NCI-H460 (cell line): ENCODE measurements at places on chromosomes 1 and 21. TPM values are rescaled to one million over a fixed set of nuclear protein-coding genes. Genes with fewer than 3 reads are reported as not detected.

NGF gene
- 0.66 and 1.6 TPM in 2 replicates for total RNA-seq

DNA sequence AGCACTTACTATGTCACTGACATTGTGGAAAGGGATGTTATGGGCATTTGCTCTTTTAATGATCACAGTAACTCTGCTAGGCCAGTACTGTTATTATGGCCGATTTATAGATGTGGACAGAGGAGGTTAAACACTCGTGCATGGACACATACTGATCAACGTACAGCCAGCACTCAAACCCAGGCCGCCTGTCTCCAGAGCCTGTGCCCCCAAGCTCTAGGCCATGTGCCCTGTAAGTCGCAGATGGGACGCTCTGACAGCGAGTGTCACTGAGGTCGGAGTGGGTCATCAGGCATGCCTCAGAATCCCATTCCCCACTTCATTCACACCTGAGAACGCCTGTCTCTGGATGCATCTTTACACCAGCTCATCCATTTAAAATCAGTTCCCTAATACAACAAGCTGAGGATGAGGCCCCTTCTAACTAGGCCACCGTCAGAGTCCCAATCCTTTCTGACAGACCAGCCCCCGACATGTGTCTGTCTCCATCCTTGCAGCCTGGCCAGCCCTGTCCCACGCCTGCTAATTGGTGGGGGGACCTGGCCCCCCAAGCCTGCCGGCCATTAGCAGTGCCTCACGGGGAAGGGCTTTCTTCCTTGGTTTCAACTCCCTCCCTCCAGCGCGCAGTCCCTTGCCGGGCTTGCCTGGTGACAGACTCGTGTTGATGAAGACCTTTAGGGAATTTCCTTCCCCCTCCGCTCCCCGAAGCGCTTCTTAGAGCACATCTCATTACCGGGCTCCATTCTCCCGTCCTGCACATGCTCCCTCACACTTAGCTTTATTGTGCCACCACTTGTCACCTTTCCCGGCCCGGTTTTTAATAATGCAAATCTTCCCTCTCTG lies 436.8 kb downstream of the KIF26B start:
- no peak for DNase-seq

MNDA gene
- not detected in 2 replicates for total RNA-seq

DNA sequence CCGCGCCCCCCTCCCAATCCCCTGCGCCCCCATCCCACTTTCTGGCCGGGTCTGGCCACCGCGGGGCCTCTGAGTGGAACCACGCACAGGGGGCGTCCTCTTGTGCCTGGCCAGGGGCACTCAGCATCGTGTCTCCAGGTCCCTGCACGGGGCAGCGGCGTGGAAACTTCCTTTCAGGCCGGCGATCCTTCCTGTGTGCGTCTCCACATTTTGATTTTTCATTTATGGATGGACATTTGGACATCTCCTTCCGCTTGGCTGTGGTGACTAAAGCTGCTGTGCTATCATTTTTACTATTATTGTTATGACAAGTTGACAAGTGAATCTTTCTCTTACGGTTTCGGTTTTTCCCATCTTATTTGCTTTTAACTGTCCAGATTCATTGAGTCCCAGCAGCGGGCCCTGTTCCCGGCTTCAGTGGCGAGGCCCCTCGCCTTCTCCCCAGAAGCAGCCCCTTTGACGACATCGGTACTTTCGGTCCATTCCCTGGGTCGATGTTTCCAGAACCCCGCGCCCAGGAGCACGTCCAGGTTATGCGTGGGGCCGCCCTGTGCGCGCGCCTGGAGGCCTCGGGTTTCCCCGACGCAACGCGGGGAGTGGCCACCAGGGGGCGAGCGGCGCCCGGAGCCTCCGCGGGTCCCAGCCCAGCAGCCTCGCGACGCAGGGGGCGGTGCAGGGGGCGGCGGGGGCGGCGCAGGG lies 12.4 kb upstream of the SLC19A1 start:
- DNase-seq, result peak; percentile 53

NLRP3 gene
- not detected in 2 replicates for total RNA-seq

MIA3 gene
- total RNA-seq, result 37.0 and 47.1 TPM in 2 replicates

GRCh38 chr1:220791956-220792355 lies 5.2 kb downstream of the MTARC1 start:
- DNase-seq, result no peak

DNA sequence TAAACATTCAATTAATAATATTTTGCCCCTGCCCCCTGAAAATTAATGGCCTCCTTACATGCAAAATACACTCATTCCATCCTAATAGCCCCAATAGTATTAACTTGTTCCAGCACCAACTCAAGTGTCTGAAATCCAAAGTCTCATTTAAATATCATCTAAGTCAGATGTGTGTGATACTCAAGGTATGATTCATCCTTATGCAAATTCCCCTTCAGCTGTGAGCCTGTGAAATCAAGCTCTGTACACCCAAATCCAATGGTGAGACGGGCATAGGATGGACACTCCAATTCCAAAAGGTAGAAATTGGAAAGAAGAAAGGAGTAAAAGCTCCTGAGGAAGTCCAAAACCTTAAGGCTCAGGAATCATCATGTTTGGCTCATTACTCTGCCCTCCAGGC lies 83.5 kb downstream of the HHAT start:
- DNase-seq, result no peak

DNA sequence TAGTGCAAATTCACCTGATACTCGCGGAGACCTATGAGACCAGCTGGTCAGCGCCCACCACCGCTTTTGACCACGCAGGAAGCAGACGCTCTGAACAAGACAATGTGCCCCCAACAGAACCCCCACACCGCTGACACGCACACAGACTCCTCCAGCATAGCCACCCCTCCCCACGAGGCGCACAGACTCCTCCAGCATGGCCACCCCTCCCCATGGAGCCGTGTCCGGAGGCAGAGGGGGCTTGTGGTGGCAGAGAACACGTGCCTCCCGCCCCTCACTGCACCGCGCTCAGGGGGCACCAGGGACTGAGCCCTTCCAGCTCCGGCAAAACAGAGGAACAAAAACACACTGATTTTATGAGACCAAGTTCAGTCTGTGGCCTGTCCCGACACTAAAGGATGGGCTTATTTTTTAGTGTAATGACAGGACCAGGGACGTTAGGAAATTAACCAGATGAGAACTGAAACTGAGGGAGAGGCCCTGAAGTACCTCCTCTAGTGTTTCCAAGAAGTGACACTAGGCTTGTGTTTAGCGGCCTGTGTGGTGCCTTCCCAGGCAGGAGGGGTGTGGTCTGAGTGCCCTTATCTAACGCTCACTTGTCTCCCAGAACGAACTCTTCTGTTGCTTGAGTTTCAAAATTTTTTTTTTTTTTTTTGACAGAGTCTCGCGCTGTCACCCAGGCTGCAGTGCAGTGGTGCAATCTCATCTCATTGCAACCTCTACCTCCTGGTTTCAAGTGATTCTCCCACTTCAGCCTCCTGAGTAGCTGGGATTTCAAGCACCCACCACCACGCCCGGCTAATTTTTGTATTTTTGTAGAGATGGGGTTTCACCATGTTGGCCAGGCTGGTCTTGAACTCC lies 10.0 kb upstream of the AGPAT3 start:
- DNase-seq, result no peak

GGPS1 gene
- 75.6 and 80.4 TPM in 2 replicates for total RNA-seq

GRCh38 chr1:18100491-18101063 lies 7.0 kb upstream of the IGSF21 start:
- peak; percentile 38 for DNase-seq

- DNase-seq, result no peak
These were observed 9.8 kb downstream of the RGS18 start for GRCh38 chr1:192167911-192168700.

DNA sequence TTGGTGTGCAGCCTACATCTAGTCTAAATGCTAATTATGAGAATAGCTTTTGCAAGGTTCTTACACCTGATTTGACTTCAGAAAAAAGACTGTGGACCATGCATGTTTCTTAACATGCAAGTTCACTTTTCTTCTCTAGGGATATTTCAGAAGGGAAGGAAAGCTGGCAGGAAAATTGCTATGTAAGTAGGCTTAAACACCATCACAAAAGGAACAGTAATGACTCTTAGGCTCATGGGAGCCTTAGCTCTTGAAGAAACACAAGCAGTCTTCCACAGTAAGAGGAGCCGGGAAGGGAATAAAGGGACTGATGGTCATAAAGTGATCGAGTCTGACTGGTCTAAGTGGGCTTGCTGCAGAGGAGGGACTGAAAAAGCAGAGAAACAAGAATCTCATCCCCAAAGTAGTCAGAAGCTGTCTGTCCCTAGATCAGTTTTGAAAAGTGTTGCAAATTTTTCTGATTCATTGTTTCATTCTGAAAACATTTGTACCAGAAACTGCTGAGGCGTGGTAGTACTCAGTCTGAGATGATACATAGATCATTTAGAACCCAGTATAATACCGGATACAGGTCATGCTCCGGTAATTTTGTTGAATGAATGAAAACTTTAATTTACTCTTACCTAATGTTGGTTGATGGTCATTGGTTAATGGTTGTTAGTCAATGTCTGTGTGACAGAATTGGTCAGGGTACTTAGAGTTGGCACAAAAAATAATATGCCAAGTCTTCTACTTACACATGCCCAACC lies 40.9 kb downstream of the SMYD2 start:
- DNase-seq, result no peak

DNA sequence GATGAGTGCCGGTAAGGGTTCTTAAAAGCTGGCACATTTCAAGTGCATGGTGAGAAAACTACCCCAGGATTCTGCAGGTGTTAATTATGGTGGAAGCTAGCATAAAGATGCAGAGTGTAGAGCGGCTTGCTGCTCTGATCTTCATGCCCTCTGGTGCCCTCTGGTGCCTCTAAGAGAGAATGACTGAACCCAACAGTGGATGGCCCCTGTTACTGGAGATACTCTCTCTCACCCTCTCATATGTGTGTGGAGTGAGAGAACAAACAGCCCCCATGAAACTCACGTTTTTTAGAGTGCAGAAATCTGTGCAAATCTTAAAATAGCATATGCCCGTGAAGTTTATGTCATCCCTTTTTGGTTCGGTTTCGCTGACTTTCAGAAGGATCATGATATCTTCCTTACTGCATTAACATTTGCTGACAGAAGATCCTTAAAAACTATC lies 90.0 kb downstream of the GRIK1 start:
- DNase-seq, result peak; percentile 54

FCAMR gene
- total RNA-seq, result not detected in 2 replicates

DNA sequence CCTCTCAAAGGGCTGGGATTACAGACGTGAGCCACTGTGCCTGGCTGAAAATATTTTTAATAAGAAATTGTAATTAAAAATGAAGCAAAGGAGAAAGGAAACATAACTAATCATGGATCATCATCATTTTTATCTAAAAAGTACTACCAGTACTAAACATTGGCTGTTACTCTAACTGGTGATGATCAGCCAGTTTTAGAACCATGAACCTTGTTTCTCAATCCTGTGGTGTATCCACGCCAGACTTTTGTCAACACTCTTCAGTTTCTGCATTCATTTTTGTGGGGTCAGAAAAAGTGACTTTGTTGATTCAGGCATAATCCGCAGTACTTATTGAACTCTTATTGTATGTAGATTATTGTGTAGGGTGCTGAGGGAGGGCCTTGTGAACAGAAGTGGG lies 52.3 kb downstream of the VPS13D start:
- no peak for DNase-seq

LORICRIN gene
- not detected in 2 replicates for total RNA-seq

DNA sequence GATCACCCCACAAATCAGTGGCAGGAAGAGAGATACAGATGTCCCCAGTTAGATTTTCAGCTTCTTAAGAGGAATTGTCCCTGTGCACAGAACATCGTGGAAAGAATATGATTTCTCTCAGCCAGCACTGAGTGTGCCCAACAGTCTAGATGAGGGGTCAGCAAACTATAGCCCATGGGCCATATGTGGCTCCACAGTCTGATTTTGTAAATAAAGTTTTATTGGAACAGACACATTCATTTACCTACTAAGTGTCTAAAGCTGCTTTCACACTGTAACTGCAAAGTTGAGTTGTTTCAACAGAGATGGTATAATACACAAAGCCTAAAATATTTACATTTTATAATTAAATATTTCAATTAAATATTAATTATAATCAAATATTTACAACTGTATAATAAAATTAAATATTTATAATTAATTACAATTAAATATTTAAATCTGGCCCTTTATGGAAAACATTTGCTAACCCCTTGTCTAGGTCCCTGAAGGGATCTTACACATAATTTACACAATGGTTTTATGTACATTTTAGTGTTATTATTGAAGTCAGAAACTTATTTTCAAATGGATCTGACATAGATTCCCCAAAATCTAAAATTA lies 407.6 kb downstream of the PTPRU start:
- DNase-seq, result no peak

- no peak for DNase-seq
These were observed 3.9 kb downstream of the S100A9 start for GRCh38 chr1:153361480-153362109.

DNA sequence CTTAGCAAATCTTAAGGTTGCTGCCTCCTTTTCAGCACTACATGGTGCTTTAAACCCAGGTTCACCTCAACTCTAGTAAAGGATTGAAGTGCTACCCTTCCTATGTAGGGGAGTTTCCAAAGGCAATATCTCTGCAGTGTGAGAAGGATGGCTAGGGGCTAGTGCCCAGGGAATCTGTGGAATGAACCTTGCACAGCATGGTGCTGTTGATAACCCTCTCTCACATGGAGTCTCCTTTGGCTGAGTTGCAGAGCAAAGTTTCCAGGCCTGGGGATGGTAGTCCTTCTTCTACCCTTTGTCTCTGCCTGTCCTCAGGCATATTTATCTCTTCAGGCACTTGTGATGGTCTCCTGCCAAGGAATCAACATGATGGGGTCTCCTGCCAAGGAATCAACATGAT lies 59.4 kb downstream of the AXDND1 start:
- DNase-seq, result no peak

DNA sequence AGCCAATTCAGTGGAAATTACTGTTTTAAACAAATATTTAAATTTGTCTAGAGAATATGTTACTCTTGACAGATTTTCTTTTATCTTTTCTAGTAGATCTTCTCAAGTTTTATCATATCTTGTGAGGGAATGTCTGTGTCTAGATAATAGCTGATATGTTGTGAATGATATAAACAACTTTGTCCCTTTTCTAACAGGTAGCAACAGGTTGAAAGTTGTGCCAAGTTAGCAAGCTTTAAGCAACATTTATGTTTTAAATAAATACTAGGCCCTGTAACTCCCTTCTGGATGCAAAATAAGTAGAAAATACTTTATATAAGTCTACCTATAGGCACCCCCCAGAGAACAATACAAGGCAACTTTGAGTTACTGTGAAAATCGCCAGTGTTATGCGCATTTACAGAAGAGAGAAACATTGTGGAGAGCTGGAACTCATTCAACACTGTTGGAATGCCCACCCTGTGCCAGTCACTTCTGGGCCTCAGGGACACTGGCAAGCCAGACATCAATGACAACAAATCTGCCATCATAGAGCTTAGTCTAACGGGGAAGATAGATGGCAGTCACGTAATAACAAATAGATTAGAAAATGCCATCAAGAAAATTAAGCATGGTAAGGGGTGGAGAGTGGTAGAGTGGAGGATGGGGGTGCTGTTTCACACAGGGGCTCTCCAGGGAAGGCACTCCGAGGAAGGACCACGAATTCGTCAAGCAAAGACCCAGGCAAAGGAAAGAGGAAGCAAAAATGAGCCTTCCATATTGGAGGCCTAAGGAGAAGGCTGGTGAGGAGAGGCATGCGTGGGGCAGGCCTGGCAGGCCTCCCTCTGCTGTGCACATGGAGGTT lies 4.4 kb downstream of the MAP3K21 start:
- DNase-seq, result no peak

PAQR6 gene
- total RNA-seq, result 1.4 and 2.5 TPM in 2 replicates

GRCh38 chr1:161816201-161816600 lies 50.1 kb downstream of the ATF6 start:
- DNase-seq, result no peak

LENEP gene
- total RNA-seq, result 0.84 TPM in 1 of 2 replicates, not detected in the other

GRCh38 chr1:89669441-89669840 lies 36.5 kb downstream of the LRRC8C start:
- no peak for DNase-seq

GRCh38 chr1:115112496-115113375 lies 23.4 kb upstream of the TSPAN2 start:
- peak; percentile 11 for DNase-seq

GRCh38 chr1:118202076-118202608 lies 17.1 kb upstream of the SPAG17 start:
- DNase-seq, result no peak
